GM18507 (cell line): ENCODE measurements at places on chromosomes 16 and 17.

- no peak for DNase-seq
Observed at GRCh38 chr17:12909046-12909445, 108.8 kb downstream of the ELAC2 start.

DNA sequence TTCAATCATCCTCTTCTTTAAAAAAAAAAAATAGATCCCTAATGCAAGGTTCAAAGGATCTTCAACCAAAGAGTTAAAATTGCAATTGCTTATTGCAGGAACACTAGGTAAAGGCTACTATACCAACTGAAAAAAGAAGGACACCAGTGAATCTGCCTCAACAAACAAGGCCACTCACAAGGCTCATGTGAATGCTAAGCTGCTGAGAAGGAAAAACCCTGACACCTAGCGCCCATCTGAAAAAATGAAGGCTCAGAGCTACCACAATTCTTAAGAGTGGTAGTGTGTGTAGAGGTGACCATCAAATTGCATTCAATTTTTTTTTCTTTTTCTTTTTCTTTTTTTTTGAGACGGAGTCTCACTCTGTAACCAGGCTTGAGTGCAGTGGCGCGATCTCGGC is 201.6 kb upstream of the C17orf78 start:
- no peak for DNase-seq

- DNase-seq: no peak
Observed at GRCh38 chr17:18858567-18859245, 775 bp downstream of the PRPSAP2 start.

- no peak for DNase-seq
Observed at GRCh38 chr16:55651841-55652824, 3.7 kb upstream of the SLC6A2 start.

- no peak for DNase-seq
Observed at GRCh38 chr16:5482256-5482655, 384.7 kb upstream of the EEF2KMT start.

DNA sequence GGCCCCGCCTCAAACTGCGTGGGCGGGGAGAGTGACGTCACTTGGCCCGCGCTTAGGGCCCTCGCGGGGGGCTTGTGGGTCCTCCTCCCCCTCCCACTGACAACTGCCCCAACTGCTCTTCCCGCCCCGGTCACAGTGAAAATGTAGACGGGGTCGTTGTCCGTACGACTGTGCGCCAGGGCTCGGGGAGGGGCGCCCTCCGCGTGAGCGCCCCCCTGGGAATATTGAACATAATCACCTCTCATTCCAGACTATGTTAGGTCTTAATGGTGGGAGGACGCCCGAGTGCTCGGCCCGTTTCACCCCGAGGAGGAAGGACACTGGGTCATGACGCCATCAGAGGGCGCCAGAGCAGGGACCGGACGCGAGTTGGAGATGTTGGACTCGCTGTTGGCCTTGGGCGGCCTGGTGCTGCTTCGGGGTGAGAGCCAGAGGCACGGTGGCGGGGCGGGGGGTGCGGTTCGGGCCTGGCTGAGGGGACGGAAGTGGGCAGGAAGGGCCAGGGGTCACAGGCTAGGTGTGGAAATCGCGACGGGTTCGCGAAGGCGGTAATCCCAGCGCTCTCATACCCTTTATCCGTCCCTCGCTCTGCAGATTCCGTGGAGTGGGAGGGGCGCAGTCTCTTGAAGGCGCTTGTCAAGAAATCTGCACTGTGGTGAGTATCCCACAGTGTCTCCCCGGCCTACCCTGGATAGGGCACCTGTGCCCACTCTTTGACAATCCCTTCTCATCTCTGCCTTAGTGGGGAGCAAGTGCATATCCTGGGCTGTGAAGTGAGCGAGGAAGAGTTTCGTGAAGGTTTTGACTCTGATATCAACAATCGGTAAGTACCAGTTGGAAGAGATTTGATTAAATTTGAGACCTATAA is at the start of gene ELP5:
Gene ELP5, plus strand, starts transcription at position 40 of the 868 bp plus-strand sequence. Its CDS starts 336 bp downstream, at position 376.
- peak; percentile 81 for DNase-seq

- no peak for DNase-seq
Observed at GRCh38 chr17:59617156-59617732, 2.5 kb upstream of the CLTC start.

- DNase-seq: no peak
Observed at GRCh38 chr16:85640585-85640984, 27.5 kb downstream of the GSE1 start.

GRCh38 chr17:80862481-80862961 is 129.1 kb upstream of the CHMP6 start:
- DNase-seq: no peak

- DNase-seq: no peak
Observed at GRCh38 chr16:1028056-1028455, 44.5 kb upstream of the SSTR5 start.

GRCh38 chr16:50478773-50479149 is 69.4 kb upstream of the NKD1 start:
- DNase-seq: no peak

- no peak for DNase-seq
Observed at GRCh38 chr17:5893741-5894140, 176.4 kb upstream of the WSCD1 start.

DNA sequence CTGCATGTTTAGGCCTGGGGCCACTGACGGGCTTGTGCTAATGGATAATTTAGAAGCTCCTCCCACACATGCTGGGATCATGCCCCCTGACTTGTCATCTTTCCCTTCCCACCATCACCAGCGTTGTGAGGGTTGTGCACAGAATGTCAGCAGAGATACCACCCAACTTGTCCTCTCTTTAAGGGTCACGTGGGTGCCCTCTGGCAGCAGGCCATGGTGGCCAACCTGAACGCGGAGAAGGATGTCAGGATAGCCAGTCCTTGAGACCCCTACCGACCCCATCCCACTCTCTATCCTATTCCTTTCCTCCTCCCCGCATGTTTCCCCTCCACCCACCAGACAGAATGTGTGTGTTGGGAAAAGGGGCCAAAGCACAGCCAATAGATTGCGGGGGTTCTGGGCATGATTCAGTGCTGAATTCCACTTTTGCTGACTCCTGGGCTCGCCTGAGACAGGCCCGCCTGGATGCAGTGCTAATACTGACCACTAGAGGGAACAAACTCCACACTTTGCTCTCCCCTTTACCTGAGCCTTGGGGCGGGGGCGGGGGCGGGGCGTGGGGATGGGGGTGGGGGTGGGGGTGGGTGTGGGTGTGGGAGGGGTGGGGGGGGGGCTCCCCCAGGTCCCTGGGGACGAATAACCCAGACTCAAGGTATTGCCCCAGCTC is at the start of gene GH2:
Gene GH2, minus strand, starts transcription at position 10 of the 667 bp plus-strand sequence. CDS start 143 bp downstream, outside the sequence.
- peak; percentile 45 for DNase-seq

DNA sequence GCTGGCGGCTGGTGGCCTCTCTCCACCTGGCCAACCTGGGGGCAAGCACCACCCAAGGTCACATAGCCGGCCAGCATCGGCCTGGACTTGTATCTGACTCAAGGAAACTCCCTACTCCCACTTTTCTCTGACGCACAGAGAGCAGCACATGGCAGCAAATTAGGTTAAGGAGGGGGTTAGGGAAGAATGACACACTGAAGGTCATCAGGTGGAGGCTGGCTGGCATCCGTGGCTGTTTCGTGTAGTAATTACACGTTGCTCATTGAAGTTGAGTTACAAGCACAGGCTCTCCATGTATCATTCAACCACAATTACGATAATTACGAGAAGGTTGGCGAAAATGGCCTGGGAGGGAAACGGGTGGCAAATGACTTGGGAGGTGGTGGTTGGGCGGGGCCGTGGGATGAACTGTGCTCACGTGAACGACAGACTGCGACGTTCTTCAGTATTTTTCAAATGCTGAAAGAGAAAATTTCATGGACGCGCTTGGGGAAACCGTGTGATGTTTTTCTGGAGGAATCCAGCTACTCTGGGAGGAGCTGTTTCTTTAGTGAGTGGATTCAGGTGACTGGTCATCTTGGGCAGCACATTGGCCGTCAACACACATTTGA is 4.0 kb upstream of the METRNL start:
- DNase-seq: no peak

DNA sequence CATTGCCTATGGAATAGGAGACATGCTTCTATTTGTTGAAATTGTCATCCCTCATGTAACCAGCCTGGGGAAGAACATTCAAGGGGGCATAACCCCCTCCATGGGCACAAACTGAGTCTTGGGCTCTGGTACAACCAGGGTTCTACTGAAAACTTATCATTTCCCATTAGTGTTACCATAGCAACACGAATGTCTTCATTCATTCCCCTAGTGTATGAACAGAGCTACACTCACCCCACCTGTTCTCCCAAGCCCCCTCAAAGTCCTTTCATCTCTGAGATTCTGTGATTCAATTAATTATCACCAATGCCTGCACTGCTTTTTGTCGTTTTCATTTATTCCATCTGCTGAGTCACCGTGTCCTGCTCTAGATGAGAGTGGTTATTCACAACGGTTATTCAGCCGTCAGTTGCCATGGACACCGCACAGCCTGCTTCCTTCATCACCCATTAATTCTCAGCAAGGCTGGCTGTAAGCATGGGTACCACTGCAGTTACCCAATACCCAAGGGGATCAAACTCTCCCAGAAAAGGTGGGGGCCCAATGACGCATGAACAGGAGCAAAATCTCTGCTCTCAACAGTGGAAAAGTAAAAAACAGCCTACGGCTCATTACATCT is 1.6 kb upstream of the GAST start:
- DNase-seq: no peak

DNA sequence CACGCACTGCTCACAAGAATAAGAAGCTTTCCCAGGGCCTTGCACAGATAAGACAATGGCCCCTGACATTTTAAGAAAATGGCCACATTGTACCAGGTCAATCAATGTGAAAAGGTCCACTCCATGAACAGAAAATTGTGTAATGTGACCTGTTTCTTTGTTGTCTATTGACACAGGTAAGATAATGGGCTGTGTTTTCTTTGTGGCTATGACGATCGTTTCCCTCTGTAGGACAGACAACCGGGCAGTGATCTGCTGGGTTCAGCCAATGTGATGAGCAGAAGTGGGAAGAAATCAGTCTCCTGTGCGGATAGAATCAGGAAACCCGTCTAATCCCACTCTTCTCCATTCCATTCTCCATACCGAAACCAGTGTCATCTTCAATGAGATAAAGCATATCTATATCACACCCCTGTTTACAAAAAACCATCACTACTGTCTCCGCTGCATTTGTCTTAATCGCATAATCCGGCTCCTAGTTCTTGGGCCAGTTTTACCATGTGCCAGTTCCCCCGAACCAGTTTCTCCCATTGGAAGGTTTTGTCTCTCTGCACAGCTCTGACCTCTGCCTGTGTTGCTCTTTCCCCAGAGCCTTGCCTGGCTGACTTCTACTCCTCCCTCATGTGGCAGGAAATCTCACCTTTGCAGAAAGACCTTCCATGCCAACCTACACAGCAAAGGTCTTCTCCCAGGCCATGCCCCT is 66.9 kb upstream of the ATF7IP2 start:
- DNase-seq: no peak

DNA sequence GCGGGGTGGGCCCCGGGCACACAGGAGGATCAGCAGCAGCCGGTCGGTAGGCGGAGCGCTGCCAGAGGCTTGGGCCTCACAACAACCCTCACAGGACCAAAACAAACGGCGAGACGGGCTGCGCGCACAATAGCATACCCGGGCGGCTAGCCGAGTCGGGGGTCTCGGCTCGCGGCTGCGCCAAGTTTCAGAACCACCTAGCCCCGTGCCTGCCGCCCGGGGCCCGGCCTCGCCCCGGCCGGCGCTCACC is 732 bp downstream of the ULK2 start:
- peak; percentile 17 for DNase-seq

DNA sequence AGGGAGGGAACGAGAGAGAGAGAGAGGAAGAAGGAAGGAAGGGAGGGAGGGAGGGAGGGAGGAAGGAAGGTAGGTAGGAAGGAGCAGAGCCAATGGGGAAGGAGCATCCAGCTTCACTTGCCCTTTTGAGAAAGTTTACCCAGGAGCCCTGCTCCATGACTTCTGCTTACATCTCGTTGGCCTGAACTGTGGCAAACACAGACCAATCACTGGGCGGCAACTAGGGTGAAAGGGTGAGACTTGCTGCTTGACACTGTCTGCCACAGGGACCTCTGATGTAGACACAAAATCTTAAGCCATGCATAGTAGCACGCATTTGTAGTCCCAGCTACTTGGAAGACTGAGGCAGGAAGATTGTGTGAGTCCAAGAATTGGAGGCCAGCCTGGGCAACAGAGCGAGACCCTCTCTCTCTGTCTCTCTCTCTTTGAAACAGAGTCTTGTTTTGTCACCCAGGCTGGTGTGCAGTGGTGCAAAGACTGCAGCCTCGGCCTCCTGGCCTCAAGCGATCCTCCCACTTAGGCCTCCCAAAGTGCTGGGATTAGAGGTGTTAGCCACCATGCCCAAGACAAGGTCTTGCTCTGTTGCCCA is 19.5 kb upstream of the TUBG2 start:
- no peak for DNase-seq

- no peak for DNase-seq
Observed at GRCh38 chr16:58464916-58465731, 34.8 kb upstream of the NDRG4 start.

DNA sequence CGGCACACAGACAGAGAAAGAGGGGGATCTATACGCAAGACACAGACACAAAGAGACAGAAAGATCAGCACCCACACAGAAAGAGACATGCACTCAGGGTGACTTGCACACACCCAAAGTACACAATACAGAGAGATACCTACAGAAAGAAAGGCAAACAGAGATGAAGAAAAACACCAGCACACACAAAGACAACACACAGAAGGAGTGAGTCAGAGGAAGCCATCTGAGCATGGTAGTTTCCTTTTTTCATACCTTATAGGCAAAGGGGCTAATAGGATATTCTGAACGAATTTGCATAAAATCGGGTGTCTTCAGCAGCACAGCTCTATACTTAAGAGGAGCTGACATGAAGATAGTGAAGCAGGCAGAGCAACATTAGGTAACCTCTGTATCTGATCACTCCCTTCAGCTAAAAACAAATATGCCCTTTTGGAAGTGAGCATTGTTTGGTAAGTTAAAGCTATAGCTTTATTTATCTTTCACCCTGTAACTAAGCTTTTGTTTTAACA is 198.6 kb downstream of the AATF start:
- no peak for DNase-seq

DNA sequence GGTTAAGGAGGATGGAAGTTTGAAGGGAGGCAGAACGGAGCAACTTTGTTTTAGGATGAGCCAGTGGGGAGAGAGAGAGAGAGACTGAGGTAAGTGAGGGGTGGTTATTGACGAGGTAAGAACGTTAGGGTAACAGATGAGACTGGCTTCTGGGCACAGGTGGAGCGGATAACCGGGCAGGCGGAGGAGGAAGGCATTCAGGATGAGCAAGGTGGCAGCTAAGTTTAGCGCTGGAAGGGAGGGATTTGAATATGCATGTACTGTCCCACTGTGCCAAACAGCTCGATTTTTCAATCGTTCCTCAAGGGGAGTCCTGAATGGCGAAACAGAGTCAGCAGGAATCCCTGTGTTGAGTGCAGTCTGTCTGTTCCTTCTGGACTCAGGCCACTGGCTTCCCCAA is 35.8 kb downstream of the CACNG3 start:
- no peak for DNase-seq
